ENCODE measurements at places on chromosomes 3 and 15.

DNA sequence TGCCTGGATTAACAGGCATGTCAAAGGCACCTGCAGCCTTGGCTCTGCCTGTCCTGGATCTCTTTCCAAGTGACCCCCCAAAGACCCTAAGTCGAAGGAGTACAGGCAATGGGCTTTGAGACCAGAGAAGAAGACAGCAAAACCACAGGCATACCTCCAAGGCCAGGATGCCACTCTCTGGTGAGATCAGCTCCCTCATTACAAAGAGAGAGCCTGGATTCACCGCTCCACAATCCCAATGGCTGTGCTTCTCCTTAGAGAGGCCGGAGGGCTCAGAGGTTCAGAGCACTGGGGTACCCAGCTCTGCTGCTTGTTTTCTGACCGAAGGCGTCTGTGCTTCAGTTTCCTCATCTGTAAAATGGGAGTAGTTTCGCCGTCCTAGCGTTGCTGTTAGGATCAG, 154.6 kb upstream of the MEF2A start:
- no peak for DNase-seq
- H3K27me3 ChIP-seq, result no peaks in the 10 kb centered on the region
- H3K4me3 ChIP-seq, result no peak overlapping the region
- H3K4me1 ChIP-seq, result no peaks in the 10 kb centered on the region
- no peaks in the 10 kb centered on the region for H3K36me3 ChIP-seq

DNA sequence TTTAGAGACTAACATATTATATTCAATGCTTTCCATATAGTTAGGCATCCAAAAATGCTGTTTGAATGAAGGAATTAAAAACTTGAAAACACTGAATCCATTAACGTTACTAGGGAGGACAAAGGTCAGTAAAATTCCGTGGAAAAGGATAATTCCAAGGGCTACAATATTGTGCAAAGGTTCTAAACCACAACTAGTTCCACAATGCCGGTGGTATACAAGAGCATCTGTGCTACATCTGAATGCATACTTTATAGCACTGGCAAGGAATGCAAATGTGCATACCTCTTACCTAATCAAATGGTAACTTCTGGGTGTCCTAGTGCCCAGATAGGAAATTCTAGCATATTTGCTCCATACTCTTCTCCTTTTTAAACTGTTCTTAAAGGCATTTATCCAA, 2.2 kb downstream of the ICE2 start:
- no peak overlapping the region for H3K27ac ChIP-seq
- peaks cover 19% of the 10 kb centered on the region for H3K36me3 ChIP-seq
- no peak for DNase-seq
- peaks cover 33% of the 10 kb centered on the region for H3K4me1 ChIP-seq
- peak overlapping the region; percentile 32 for H3K4me3 ChIP-seq
- no peaks in the 10 kb centered on the region for H3K27me3 ChIP-seq

GRCh38 chr3:123397921-123398785, 50.7 kb downstream of the ADCY5 start:
- no peak for DNase-seq
- H3K4me1 ChIP-seq, result no peaks in the 10 kb centered on the region
- no peak overlapping the region for H3K27ac ChIP-seq
- H3K36me3 ChIP-seq, result no peaks in the 10 kb centered on the region

DNA sequence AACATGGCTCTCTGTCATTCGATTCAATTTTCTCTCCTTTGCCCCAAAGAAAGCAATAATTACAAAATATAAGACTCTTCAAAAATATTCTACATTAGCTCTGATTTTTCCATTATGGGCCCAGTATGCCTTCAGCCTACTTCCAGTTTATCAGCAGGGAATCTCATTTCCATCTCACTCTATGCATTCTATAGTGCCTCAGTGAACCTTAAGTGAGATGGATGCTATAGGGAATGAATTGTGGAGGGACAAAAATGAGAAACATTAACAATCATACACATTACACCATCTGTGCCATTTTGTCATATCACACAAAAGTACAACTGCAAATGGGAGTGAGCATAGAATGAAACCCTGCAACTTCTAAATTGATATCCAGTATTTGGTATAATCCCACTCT, 50.7 kb upstream of the TSPAN3 start:
- peaks cover 4% of the 10 kb centered on the region for H3K4me1 ChIP-seq
- H3K36me3 ChIP-seq, result no peaks in the 10 kb centered on the region
- H3K27me3 ChIP-seq, result no peaks in the 10 kb centered on the region
- H3K27ac ChIP-seq, result no peak overlapping the region
- no peak overlapping the region for H3K4me3 ChIP-seq
- DNase-seq, result no peak

DNA sequence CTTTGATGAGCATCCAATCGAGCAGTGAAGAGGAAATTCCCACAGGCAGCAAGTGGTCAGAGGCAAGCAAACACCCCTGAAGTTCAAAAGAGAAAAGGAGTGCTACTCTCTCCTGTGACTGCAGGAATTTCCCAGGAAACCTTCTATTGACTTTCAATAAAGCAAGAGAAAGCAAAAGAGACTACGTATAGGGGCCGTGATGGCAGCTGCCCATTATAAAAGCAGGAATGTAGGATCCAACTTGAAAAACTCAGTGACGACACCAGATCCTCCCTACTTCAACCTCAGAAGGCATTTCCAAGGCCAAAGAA, 53.1 kb upstream of the IP6K2 start:
- H3K27ac ChIP-seq, result no peak overlapping the region
- H3K36me3 ChIP-seq, result peaks cover 9% of the 10 kb centered on the region
- H3K4me1 ChIP-seq, result no peaks in the 10 kb centered on the region
- no peak for DNase-seq

- H3K4me1 ChIP-seq, result no peaks in the 10 kb centered on the region
- no peaks in the 10 kb centered on the region for H3K27me3 ChIP-seq
- no peak overlapping the region for H3K4me3 ChIP-seq
- no peak for DNase-seq
- no peaks in the 10 kb centered on the region for H3K36me3 ChIP-seq
- no peak overlapping the region for H3K27ac ChIP-seq
These were observed 108.6 kb upstream of the FEZF2 start for GRCh38 chr3:62481962-62482361.

- DNase-seq, result no peak
- no peaks in the 10 kb centered on the region for H3K36me3 ChIP-seq
- no peak overlapping the region for H3K4me3 ChIP-seq
- H3K27me3 ChIP-seq, result no peaks in the 10 kb centered on the region
- peaks cover 31% of the 10 kb centered on the region for H3K4me1 ChIP-seq
These were observed 5.0 kb upstream of the P2RY14 start for GRCh38 chr3:151283387-151283786.

- H3K27ac ChIP-seq, result no peak overlapping the region
- H3K36me3 ChIP-seq, result no peaks in the 10 kb centered on the region
- no peak for DNase-seq
These were observed 147.5 kb downstream of the LRTM1 start for GRCh38 chr3:54780336-54780735.

GRCh38 chr3:172647823-172648222, 63.0 kb downstream of the NCEH1 start:
- H3K27ac ChIP-seq, result no peak overlapping the region
- no peaks in the 10 kb centered on the region for H3K27me3 ChIP-seq
- peaks cover 6% of the 10 kb centered on the region for H3K4me1 ChIP-seq
- DNase-seq, result no peak
